ENCODE measurements at places on chromosomes 7 and 10.

DNA sequence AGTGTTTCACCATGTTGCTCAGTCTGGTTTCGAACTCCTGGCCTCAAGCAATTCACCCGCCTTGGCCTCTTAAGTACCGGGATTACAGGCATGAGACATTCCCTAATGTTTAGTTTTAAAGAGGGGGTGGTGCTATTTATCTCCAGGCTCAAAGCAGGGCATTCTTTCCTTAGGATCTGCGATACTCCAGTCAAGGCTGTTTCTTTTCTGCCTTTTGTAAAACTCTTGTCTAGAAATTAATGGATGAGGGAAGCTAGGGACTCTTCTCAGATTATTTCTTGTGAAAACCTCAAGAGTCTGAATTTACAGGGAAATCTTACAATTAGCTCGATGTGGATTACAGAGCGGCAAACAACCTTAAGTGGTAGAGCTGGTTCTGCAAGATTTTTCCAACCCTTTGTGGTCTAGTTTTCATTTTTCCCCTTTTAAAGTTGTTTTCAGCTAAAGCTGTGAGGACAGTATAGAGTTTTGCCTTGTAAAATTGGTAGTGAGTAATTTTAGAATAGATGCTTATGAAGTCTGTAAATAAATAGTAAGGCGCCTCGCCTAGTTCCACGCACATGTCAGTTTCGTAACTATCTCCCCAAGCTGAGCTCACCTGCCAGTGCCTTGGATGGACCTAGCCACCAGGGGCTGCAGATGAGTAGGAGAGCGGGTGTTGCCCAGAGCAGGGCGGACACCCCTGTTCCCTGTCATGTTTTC, 53.1 kb downstream of the CUX1 start:
- peak; percentile 91 for DNase-seq

DNA sequence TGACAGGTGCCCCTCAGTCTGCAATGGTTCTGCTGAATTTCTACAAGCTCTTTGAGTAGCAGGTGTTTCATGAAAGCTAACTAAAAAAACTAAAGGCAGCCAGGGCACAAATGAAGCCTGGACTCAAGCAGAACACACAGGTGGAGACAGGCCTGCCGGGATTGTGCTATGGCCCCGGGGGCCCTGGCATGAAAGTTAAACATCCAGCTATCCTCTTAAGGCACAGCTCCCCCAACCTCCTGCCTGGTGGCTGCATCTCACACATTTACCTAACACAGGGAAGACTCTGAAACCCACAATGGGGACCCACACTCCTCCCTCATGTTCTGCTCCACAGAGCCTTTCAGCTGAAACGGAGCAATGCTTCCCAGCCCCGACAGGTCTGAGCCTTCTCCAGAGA, 76.3 kb upstream of the CAMK2B start:
- DNase-seq: no peak

DNA sequence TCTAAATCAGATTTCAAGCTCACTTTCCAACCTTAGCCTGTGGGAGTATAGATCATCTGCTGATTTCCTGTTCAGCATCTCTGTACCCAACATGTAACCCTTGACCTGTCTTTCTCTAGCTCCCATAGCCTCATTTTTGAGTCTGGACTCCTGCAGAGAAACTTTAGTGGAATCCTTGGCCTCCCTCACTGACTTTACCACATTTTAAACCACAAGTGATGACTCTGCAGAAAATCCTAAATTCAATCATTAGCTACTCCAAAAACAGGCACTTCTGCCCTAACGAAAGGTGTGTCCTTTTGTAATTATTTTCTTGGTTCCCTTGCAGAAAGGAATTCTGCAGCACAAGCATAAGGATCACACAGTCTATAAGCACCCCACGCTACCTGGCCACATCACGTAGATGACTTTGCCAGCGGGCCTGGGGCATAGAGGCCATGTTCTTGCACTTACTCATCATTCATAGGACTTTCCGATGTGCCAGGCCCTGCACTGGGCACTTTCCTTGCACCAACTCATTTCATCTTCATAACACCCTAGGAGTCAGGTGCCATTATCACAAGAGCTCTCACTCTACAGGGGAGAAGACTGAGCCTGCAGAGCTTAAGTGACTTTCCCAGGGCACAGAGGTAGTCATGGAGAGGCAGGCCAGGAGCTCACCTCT, 57.2 kb upstream of the OPALIN start:
- DNase-seq: no peak

- no peak for DNase-seq
Measured at GRCh38 chr7:77877791-77878190, 79.2 kb downstream of the PHTF2 start.

GRCh38 chr7:43351683-43352082, 231.2 kb upstream of the STK17A start:
- DNase-seq: no peak

- DNase-seq: peak; percentile 90
Measured at GRCh38 chr10:44316187-44316921, 68.5 kb downstream of the CXCL12 start.
